ENCODE measurements at places on chromosomes 2 and 18.

- no peak for DNase-seq
Measured at GRCh38 chr18:35786365-35787042, 186.0 kb upstream of the RMP24 start.

GRCh38 chr2:128502200-128502599 lies 183.5 kb upstream of the HS6ST1 start:
- DNase-seq: no peak

- no peak for DNase-seq
Measured at GRCh38 chr2:140502951-140503630, 1627.7 kb downstream of the LRP1B start.

DNA sequence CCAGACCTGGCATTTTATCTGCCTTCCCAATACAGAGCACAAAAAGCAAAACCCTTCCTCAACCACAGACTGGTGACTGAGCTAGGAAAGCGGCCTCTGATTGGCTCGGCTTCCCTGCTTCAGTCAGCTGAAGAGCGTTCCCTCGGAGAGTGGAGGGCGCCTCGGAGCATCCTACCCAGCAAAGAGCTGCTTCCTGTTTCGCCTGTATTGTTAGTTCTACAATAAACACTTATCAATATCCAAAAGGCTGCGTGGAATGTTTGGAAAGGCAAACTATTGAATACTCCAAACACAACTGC lies 125.0 kb downstream of the CACNB4 start:
- DNase-seq: no peak

DNA sequence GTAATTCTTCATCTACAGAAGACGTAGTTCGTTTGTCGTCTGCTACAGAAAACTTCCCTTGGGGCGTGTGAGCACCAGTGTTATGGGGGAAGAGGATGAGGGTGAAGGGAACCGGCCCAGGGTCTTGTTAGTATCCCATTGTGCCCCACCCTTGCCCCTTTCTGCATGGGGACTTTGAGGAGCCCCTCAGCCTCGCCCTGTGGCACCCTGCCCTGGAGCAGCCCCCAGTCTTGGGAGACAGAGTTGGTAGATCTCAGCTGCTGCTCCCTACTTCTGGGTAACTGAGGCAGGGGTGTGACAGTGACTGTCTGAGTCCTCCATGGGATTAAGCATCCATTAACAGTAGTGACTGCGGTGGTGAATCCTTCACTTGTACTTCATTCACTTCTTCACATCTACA lies 50.1 kb downstream of the RNF144A start:
- DNase-seq: no peak

DNA sequence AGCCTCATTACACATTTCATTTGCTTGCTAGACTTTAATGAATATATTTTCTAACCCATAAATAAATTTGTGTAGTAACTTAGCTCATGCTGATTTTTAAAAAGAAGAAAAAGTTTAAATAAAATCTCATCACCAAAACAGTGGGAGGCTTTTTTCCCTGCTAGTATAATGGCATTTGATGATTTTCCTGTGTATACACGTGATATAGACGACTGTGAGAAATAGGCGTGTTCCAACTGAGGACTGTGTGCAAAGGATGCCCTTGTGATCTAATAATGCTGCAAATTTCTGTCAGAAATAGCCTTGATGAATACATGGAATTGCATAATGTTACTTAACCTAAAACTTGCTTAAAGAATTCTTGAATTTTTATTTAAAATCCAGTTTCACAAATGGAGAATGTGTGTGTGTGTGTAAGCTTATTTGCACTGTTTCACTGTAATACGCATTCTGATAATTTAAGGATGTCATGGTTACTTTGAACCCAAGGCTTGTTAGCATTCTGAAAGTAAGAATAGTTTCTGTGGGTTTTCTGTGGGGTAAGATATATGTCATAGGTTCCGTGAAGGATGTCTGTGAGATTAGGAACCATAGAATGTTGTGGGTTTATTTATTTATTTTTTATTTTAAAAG lies 178.0 kb downstream of the DLGAP1 start:
- no peak for DNase-seq

- no peak for DNase-seq
Measured at GRCh38 chr2:180692322-180692721, 288.1 kb upstream of the UBE2E3 start.

GRCh38 chr18:58065956-58066355 lies 21.9 kb downstream of the NEDD4L start:
- no peak for DNase-seq

- no peak for DNase-seq
Measured at GRCh38 chr2:219122202-219122980, 38.2 kb downstream of the NHEJ1 start.

DNA sequence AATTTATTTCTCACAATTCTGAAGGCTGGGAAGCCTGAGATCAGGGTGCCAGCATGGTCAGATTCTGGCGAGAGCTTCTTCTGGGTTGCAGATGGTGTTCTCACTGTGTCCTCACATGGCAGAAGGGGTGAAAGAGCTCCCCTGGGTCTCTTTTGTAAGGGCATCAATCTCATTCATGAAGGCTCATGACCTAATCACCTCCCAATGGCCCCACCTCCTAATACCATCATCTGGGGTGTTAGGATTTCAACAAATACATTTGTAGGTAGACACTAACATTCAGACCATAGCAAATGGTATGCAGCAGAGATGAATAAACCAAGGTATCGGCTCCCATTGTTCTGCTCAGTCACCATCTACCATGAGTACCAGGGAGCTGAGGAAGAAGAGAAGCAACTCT lies 32.7 kb downstream of the YPEL5 start:
- DNase-seq: no peak

DNA sequence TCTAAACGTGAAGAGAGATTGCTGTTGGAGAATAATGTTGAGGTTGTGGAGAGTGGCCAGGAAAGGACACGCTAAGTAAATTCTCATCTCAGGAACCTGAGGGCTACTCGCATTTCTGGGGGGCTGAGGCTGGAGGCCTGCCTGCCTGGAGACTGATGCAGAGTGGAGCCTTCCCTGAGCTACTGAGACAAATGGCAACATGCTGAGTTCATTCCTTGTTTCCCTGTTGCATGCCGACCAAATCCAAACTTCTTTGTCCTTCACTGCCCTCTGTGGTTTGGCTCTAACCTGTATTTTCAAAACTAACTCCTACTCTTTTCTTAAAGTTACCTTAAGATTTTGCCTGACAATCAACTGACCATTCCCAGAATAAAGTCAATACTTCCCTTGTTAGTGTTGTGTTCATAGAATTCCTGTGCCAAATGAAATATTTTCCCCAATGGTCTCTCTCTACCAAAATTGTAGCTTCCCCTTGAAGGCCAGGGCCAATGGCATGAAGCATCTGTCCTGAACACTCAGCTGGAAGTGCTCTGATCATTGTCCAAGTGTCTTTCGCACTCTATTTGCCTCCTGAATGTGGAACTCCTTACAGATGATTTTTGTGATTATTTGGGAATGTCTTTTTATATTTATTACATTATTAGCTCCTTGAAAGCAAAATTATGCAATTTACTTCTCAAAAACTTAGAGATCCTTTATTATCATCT lies 1085.6 kb downstream of the SOCS6 start:
- DNase-seq: no peak

DNA sequence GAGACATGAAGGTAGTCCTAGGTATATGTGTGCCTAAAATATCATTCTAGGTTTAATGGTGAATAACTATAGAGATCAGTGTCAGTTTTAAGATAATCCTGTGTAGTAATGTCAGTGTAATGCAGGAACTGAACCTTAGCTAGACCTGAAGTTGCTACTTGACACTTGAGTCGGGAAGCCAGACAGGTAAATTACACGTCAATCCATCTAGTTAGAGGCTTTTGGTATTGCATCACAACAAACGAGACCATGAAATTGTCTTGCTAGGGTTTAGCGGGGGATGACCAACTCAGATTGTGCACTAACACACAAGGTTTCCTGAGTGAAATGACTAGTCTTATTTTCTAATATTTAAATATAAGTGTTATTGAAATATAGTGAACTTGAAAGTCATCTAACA lies 2.0 kb downstream of the YPEL5 start:
- DNase-seq: no peak

All from T-helper 9 cell (primary cell).